ENCODE measurements at places on chromosomes 6 and 20.

- no peak for DNase-seq
These were observed 20.0 kb downstream of the ITPR3 start for GRCh38 chr6:33641144-33641543.

DNA sequence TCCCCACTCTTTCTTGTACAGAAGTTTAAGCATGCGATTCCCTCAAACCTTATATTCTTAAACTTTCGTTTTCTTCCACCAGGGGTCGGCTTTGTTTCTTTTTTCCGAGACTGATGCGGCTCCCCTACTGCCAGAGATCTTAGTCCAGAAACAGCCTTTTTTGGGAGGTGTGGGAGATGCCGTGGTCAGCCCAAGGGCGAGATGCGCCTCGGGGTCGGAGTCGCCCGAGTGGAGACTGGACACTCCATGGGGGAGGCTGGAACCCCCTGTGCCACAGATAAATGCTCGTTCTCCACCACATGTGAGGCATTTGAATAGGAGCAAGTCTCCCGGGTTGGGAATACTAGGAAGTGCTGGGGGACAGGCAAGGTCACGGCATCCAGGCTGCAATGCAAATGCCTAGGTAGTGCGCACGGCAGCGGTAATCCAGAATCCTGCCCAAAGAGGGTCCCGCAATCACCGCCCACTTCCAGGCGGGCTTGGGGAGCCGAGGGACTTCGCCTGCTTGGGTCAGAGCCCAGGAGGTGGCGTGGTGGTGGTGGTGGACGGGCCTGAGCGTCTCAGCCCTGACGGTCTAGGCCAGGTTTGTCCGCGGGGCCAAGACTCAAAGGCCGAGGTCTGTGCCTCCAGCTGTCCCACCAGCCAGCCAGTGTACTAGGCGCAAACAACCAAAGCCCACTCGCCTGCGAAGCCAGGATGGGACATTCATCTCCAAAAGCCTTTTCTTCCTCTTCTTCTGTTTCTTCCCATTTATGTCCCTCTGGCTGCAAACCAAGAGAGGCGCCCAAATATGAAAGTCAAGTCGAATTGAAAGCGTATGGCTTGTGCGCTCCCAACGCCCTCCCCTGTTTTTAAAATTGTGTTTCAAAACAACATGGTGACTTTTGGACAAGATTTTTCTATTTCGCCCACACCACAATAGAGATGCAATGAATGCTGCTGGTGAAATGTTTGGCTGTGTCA, 39.3 kb upstream of the OSTM1 start:
- peak; percentile 74 for DNase-seq

- no peak for DNase-seq
These were observed 1.9 kb downstream of the RNF39 start for GRCh38 chr6:30073489-30074235.

DNA sequence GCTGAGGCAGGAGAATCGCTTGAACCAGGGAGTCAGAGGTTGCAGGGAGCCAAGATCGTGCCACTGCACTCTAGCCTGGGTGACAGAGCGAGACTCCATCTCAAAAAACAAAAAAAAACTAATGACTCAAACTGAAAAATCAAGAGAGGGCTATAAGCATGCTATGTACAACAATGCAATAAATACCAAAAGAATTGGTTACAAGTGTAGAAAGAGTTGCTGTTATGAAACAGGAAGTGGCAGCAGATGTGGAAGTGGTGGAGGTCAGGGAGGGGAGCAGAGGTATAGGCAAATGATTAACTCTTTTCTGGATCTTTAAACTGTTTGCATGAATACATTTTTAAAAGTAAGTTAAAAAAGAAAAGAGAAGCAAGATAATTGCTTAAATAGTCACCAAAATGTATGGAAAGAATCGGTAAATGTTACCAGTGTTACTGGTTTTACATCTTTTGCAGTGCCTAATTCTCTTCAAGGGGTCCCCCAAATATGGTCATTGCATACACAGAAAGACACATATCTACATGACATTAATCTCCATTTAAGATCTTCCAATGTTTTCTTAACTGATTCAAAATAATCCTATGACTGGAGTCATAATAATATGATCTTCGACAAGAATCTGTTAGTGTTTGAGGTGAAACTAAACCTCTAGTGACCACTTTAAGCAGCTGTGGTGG, 15.0 kb downstream of the CALHM6 start:
- DNase-seq, result no peak

DNA sequence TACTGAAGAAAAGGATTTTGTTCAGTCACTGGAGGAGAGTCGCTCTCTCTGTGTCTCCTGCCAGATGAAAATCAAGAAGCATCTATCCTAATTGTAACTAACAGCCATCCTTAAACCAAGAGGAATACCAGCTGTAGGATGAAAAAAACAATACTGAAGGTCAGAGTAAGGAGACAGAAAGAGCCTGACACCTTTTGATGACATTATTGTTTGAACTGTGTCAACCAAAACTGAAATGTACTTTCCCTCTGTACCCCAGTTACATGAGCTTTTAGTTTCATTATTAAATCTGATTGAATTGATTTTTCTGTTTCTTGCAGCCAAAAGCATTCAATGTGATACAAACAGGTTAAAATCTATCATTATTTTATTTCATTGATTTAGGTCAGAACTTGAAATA, 17.2 kb upstream of the BTBD9 start:
- no peak for DNase-seq

GRCh38 chr6:120055071-120055470, 705.5 kb upstream of the MAN1A1 start:
- no peak for DNase-seq

GRCh38 chr20:33431797-33432381, 11.7 kb downstream of the SNTA1 start:
- DNase-seq, result no peak

DNA sequence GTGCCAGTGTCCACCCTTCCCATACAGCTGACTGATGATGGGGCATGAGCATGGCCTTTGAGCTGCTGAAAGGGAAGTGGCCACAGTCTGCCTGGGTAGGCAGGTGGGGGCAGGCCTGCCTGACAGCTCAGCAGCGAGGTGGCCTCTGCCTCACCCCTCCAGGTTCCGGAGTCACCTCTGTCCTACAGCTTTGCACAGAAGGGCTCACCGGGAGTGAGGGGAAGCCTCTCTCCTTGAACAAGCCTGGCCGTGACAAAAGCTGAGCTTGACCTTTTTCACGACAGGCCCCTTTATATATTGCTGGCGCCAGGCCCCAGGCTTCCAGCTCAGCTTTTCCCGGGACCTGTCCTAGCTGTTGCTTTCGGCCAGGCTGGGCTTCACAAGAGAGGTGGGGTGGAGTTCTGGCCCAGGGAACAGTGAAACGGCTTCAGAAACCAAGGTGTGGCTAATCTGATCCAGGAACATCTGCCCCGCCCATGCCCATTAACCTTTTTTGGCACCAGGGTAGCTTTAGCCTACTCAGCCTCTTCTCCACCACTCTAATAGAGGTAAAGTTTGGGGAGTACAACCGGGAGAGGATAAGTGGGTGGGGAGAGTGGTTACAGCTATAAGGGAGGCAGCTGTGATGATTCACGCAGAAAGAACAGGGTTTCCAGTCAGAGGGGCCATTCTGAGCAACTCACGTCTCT, 42.9 kb downstream of the C6orf132 start:
- peak; percentile 88 for DNase-seq

- DNase-seq, result no peak
These were observed 10.5 kb upstream of the STX11 start for GRCh38 chr6:144139817-144140216.

- DNase-seq, result no peak
These were observed 37.8 kb downstream of the ZHX3 start for GRCh38 chr20:41279546-41280225.

GRCh38 chr6:130309028-130309427, 56.8 kb upstream of the TMEM200A start:
- no peak for DNase-seq

DNA sequence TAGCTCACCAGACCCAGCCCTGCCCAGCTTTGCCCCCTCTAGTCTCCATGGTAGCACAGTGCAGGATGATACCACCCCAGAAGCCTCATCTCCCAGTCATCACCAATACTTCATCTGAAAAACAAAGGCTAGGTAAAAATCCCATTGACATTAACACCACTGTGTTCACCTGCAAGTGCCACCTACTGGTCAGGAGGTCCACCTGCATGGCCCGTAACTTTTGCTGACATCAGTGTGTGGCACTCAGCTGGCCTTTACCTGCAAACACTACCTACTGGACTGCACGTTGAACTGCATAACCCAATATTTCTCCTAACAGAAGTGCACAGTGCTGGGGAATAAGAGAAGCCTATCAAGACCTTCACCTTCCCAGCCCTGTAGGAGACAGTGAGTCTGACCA, 234.7 kb upstream of the ADGRB3 start:
- DNase-seq, result no peak

GRCh38 chr6:16947375-16948015, 154.4 kb upstream of the STMND1 start:
- DNase-seq, result peak; percentile 98

DNA sequence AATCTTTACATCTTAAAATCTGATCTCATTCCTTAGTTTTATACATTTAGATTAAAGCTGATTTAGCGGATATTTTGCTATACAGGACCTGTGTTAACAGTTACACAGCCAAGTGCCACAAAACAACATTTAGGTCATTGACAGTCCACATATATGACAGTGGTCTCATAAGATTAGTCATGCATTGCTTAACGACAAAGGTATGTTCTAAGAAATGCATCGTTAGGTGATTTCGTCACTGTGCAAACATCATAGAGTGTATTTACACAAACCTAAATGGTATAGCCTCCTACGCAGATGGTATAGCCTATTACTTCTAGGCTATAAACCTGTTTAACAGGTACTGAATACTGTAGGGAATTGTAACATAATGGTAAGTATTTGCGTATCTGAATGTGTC, 21.6 kb downstream of the ADGRG6 start:
- no peak for DNase-seq

DNA sequence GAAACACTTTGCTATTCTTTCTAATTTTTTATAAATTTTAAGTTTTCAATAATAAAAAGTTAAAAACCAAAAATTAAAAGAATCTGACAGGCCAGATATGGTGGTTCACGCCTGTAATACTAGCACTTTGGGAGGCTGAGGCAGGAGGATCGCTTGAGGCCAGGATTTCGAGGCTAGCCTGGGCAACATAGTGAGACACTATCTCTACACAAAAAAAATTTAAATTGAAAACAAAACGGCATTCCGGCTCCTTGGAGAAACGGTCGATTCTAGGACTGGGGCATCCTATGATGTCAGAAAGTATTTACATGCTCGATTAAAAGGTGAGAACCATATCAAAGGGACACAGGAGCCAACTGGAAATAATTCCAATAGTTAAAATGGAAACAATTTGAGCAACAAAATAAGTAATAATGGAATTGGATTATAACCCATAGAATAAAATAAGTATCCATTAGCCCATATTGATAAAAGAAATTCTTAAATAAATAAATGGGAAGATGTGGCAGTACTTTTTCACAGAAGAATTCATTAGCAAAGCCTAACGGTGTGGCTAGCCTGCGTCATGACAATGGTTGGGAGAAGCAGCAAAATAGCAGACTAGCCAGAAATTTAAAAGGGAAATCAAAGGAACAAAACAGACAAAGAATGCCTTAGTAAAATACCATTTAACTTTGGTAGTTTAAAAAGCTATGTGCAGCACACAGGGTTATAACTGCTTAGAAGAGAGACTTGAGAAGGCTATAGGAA, 21.3 kb downstream of the HLA-E start:
- no peak for DNase-seq

DNA sequence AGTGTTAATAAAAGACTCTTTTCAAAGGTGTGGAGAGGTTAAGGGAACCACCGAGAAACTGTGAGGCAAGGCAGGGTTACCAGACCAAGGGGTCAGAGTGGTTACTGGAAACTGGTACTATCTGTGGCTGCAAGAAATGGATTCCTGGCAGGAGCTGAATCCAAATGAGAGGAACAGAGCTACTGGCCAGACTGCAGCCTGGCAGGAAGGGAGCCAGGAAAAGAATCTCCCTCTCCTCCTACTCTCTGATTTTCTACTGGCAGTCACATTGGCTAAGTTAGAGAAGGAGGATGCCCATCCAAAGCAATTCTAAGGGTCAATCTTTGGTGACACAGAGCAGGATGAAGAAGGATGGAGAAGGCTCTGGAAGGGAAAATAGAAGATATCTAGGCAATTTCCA, 211.5 kb downstream of the GRM1 start:
- DNase-seq, result no peak

DNA sequence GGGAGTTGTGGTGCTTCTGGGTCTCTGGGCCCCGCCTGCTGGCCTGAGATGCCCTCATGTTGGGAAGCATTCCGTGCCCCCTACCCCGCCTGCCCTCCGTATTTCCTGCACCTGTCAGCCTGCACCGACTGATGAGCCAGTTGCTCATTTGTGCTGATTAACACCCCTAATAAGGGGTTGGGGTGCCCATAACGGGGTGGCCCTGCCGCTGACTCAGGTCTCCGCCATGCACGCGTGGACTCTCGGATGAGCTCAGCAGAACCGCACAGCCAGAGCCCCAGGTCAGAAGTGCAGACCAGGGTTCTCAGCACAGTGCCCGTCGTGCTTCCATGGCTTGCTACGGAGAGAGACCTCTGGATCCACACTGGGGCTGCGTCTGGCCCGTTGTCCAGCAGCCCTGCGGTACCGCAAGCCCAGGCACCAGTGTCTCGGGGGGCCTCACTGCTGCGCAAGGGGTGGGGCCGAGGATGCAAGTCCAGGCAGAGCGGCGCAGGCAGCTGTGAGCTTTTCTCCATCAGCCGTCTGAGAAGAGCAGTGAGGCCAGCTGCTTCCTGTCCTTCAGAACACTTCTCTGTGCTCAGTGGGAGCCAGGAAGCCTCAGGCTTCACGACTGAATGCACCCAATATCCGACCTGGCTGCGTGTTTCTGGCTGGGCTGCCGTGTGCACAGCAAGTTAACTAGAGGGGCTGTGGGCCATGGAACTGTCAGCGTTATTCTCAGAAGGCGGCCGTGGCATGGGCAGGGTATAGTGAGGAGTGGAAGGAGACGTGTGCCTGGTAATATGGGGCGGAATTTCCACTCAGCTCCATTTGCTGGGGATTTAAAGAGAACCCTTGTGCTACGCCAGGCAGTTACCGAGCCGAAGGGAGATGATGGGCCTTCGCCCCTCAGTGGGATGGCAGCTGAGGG, 18.6 kb downstream of the MTG2 start:
- no peak for DNase-seq

DNA sequence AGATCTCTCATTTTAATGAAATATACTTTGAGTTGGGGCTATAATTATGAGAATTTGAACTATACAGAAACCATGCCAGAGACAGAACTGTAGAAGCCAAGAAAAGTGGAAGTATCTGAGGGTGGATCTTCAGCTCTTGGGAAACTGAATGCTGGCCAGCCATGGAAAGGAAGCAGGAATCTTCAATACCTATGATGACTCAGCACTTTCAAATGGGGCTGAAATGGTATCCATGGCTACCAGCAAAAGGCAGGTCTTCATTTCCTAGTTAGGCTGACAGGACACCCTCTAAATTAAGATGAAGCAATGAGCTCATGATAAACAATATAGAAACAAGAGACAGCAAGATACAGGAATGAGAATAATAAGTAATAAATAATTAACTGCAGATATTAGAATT, 171.3 kb downstream of the COL21A1 start:
- DNase-seq, result no peak

- no peak for DNase-seq
These were observed 74.7 kb downstream of the BTBD3 start for GRCh38 chr20:11992426-11992825.

GRCh38 chr20:59807909-59808728, 125.3 kb downstream of the SYCP2 start:
- DNase-seq, result no peak

GRCh38 chr6:47334334-47334733, 24.6 kb upstream of the TNFRSF21 start:
- DNase-seq, result no peak

All from GM23248 (cell line).